ENCODE measurements at places on chromosomes 6 and 20.
A peak's percentile ranks its signal among the peaks of the same experiment; 100 is the strongest.

- no peak for DNase-seq
These were observed 34.3 kb downstream of the FARS2 start for GRCh38 chr6:5295623-5296022.

- no peak for DNase-seq
These were observed 22.0 kb downstream of the RALY start for GRCh38 chr20:34015401-34016335.

- no peak for DNase-seq
These were observed 66.5 kb downstream of the MYLK4 start for GRCh38 chr6:2684103-2684749.

DNA sequence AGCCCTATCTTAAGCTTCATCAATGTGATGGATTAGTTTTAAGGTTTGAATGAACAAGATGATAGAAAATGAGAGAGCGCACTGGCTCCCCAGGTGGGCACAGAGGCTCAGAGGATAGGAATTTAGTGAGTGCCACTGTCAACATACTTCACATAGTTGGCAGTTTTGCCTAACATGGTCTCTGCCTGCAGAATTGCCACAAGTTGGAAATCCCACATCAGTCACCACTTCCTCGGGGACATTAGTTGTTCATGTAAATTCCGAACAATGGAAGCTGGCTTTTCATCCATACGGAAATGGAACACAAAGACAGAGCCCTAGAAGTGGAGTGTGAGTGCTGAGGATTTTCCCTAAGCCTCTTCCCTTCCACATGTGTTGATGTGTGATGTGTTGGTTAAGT, 123.9 kb upstream of the PHACTR1 start:
- DNase-seq: no peak

DNA sequence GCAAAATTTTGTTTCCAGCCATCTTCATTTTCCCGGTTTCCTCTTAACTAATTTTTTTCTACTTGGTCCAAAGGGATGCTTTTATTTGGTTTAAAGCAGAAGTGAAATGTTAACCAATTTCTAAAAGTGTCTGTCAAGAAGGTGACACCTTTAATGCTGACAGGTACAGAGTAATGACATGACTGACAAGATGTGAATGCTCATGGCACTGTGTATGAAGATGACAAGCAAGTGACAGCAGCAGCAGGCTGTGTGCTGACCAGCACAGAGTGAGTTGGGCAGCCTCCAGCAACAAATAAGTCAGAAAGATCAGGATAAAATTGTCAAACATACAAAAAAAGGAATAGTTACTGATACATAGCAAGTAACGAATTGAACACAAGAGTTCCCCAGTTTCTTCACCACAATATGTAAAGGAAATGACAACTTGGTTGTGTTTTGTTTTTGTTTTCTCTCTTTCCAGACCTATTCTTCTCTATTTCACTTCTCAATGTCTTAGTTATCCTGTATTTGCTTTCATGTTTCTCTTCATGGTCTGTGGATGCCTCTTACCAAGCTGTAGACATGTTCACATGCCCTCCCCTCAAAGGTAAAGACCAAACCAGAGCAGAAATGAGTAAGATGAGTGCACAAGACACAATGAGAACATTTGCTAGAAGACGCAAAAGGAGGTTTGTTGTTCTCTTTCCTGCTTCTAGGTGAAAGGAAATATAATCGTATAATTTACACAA, 174.9 kb downstream of the FRK start:
- DNase-seq: no peak

DNA sequence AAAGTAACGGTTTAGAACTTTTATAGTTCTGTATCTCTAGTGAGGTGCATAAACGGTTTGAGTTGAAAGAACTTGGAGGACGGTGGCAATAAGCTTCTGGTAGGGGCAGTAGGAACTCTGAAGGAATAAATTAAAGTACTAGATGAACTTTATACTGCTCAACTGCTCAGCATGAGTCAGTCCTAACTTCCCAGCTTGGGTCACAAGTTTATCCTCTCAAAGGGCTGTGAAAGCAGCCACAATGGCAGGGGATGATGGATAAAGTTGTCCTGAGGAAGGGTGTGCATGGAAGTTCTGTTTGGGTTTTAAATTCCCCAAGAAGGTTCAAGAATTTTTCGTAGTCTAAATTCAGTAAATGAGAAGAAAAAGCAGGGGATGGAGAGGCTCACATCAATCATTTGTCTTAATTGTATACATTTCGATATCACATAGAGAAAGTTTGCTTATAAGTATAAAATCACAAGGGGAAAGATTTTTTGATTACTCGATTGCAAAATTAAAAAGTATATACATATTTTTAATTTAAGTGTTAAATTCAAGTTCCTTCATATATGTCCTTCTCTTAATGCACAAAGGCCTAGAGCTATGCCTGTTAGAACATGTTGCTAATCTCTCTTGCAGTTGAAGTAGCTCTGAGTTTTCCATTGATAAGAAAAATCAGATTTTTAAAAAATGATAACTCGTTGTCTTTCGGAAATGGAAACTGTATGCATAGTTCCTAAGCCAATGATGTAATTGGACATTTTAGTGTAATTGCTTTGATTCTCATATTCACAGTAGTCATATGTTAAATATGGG, 55.3 kb upstream of the JAG1 start:
- DNase-seq: no peak

- no peak for DNase-seq
These were observed 4.8 kb upstream of the MRPS10 start for GRCh38 chr6:42222448-42222847.

DNA sequence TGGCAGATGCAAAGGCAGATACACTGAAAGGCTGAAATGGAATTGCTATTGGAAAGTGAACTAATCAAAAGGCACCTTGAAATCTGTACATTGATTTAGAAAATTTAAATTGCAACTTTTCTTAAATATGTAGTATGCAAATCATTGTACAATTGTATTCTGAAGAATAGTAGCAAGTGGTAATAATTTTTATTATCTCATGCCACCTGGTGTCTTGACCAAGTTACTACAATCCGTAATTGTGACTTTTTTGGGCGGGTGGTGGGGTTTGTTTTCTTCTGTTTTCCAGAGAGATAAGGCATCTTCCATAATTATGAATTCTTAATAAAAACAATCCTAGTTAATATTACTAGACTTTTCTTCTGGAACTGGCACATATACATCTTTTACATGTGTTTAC, 12.5 kb upstream of the BCKDHB start:
- peak; percentile 36 for DNase-seq

- no peak for DNase-seq
These were observed 11.6 kb downstream of the PDSS2 start for GRCh38 chr6:107447663-107448216.

DNA sequence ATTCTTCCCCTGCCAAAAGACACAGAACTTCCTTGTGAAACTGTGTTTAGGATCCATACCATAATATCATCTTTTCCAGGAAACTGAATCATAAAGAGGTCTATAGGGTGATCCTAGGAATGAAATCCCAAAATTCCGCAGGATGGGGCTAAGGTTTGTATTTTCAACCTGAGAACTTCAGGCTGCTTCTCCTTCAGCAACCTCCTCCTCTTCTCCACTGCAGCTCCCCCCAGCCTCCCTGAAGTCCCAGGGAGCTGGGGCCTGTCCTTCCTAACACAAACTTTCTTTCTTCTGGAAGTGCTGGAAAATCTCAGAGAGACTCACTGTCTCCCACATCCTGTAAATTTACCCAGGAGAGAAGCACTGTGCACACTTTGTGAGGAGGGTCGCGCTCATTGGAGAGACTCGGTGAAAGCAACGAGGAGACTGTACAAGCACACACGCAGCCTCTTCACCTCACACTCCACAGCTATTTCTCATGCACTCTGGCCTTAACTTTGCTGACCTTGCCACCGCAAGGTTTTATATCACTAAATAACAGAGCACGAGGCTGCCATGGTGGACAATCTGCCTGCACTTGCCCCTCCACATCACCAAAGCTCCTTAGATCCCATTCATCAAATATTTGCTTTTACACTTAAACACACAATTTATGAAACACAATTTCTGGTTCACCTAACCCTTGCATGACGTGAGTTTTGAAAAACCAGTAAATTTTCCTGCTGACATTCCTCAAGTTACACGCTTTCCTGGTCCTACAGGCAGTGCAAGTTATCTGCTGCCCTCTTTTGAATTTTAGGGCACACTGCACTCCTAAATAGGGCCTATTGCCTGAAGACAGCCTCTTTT, 14.3 kb downstream of the ID4 start:
- DNase-seq: no peak

GRCh38 chr6:92111386-92111785, 1308.0 kb downstream of the EPHA7 start:
- no peak for DNase-seq

DNA sequence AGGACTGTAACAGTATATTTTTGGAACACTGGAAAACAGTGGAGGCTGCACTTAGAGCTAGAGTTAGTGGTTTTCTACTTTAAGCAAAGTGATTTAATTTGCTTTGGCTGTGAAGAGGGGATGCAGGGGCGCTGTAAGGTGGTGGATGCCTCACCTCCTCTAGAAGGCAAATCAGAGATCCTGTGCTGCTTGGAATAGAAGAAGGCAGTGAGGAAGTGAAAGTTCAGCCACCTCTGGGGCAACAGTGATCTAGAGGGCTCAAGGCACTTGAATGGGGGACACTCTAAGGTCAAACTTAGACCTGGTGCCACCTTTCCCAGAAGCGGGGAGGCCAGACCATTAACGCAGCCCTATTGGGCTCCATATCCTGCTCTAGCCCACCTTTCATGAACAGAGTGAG, 19.0 kb upstream of the SNRPB2 start:
- DNase-seq: no peak

DNA sequence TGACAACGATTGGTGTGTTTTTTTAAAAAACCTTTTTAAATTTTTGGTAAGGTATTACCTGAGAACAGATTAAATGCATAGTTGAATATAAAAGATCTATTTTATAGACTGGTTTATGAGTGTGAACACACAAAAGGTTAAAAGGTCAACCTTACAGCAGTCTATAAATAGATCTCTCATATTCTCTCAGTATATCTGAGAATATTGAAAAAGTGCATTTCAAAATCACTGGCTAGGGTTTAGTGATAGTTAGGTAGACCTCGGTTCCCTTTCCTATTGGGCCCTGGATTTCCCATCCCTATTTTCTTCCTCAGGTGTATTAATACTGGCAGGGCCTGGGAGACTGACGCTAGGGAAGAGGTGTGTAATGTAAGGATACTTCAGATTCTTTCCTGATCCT, 723 bp upstream of the ZNF451 start:
- no peak for DNase-seq

- no peak for DNase-seq
These were observed 12.0 kb downstream of the GATA5 start for GRCh38 chr20:62463651-62464424.

- no peak for DNase-seq
These were observed 425.5 kb downstream of the TBC1D32 start for GRCh38 chr6:120908767-120909166.

GRCh38 chr20:19382386-19383340, 170.2 kb downstream of the SLC24A3 start:
- no peak for DNase-seq

DNA sequence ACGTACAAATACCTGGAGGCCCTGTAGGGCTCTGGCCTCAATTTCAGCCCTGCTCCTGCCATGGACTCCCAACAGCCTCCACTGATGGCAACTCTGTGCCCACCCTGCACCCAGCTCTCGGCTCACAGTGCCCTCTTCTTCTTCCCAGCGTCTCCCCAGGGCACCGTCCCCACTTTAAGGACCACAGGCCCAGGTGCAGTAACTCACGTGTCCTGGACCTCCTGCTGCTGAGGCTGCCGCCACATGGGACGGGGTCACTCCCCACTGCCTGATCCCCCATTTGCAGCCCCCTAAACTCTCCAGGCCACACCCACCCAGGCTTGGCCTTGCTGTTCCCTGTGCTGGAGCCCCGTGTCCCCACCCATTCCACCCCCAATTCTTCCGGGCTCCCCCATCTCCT, 223.4 kb downstream of the PREX1 start:
- no peak for DNase-seq

GRCh38 chr20:33751775-33752174, 20.0 kb downstream of the ZNF341 start:
- no peak for DNase-seq
